ENCODE measurements at places on chromosomes 7 and 10.

DNA sequence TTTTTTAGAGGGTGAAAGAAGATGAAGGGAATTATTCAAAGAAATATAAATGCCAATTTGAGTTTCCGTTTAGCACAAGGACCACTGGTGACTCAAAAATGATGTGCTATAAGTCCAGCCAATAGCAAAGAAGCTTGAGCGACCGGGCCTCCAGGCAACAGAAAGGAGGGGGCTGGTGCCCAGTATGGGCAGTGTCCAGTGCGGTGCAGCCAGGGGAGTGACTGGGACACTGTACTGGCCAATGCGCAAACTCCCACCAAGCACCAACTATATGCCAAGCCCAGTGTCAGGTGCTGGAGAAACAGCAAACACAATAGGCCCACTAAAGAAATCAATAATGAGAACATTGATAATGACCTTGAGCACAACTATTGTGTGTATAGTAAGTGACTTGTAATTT, 10.2 kb upstream of the OPALIN start:
- no peak for DNase-seq

GRCh38 chr7:66950311-66950710, 29.3 kb downstream of the TMEM248 start:
- DNase-seq = no peak

DNA sequence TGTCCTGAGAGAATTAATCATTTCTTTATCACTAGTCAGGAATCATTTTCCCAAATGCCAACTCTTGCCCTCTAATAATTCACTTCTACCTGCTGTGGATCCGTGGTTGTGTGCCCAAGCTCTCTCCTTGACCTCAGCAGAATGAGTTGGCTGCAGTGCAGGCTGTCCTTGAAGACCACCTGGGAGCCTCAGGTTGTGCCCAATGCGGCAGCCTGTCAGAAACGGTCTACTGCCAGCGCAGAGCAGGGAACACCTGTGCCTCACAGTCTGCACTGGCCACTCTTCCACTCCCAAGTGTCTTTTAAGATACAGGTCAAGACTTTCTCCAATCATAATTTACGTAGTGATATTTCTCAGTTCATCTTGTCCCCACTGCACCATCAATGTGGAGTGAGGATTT, 246.0 kb upstream of the PHF14 start:
- no peak for DNase-seq

GRCh38 chr10:67609996-67610793, 85.8 kb downstream of the CTNNA3 start:
- no peak for DNase-seq

GRCh38 chr7:42159130-42159529, 77.9 kb downstream of the GLI3 start:
- DNase-seq = no peak

GRCh38 chr10:72690071-72690755, 1.7 kb upstream of the MCU start:
- DNase-seq = no peak

DNA sequence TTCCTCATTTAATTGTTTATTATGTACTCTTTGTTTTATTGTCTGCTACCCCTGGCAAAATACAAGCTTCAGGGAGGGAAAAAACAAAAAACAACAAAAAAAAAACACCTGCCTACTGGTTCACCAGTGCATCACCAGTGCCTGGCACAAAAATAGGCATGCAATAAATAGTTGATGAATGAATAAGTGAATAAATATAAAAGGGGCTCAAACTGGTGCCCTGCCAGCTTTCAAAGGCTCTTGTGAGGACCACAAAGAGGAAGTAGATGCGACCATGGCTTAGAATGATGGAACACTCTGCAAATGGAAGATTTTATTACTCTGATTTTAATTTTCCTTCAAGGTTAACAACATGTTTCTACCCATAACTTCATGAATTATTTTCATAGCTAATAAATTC, 213.0 kb upstream of the INHBA start:
- no peak for DNase-seq

DNA sequence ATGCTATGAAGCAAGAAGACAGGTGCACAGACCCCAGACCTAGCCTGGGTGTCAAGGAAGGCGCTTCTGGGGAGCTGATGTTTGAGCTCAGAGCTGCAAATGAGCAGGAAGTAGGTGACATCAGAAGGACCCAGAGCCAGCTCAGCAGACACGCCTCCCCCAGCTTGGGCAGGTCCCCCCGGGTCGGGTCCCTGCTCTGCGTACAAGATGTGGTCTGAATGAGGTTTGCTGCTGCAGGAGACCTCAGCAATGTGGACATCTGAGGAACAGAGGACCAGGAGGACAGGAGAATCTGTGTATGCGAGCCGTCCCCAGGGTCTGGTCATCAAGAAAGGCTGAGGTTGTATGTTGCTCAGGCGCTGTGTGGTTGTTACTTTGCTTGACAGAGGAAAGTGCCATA, 51.8 kb downstream of the TACC2 start:
- no peak for DNase-seq
